ENCODE measurements at places on chromosomes 12 and 14.

DNA sequence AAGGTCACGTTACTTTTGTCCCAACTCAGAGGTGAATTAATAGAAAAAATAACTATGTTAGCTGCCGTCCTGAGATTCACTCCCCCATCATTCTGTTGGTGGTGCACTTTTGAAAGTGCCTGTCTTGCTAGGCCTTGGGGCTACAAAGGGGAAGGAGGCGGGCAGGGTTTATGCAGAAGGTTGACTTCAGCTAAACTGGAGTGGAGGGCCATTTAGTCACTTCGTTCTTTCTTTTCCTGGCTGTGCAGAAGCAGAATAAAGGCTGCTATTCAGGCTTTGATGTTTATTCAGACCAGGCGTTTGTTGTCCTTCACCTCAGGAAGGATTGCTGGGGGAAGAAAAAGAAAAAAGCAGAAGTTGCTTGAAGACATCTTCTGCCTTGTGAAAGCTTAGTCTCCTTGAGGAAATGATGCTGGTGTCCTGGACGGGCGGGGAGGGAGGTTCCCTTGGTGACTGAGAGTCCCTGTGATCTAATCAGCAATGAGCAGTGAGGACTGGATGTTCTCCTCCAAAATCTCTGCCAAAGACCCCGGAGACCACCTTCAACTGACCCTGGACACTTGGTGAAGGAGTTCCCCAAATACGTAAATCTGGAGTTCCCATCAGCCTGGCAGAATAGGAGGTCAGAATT lies 4.0 kb downstream of the GLT1D1 start:
- DNase-seq = no peak

GRCh38 chr12:116544656-116545055 lies 14.5 kb upstream of the MAP1LC3B2 start:
- DNase-seq = no peak

- DNase-seq = no peak
Observed at GRCh38 chr12:30286345-30286926, 409.2 kb downstream of the IPO8 start.

DNA sequence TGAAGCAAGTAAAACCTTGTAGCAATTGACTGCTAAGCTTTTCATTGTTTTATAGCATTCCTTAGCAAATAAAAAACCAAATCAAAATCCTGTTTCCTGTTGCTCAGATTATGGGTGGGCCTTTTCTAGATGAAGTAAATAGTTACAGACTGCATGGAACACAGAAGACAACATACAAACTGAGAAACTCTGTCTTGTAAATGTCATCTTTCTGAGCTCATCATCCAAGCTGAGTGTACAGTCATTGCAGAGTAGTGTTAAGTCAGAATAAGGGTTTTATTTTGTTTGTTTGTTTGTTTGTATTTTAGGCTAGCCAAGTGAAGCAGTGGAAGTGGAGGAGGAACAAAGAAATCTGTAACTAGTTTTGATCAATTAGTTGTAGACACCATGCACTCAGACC lies 24.4 kb upstream of the BTG1 start:
- no peak for DNase-seq

GRCh38 chr14:66003082-66003730 lies 483.0 kb upstream of the CCDC196 start:
- no peak for DNase-seq

GRCh38 chr12:102314821-102315220 lies 117.2 kb upstream of the PMCH start:
- no peak for DNase-seq

DNA sequence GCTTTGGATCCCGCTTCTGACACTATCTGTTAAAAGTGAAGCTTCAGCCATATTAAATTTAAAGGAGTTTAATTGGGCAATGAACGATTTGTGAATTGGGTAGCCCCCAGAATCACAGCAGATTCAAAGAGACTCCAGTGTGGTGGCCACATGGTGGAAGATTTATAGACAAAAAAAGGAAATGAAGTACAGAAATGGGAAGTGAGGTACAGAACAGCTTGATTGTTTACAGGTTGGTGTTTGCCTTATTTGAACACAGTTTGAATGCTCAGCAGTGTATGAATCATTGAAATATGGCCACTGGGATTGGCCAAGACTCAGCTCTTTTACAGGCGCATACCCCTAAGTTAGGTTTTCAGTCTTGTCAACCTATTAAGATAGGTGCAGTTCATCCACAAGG lies 21.9 kb downstream of the CCDC91 start:
- DNase-seq = no peak

- no peak for DNase-seq
Observed at GRCh38 chr12:112096667-112097066, 11.9 kb downstream of the NAA25 start.

DNA sequence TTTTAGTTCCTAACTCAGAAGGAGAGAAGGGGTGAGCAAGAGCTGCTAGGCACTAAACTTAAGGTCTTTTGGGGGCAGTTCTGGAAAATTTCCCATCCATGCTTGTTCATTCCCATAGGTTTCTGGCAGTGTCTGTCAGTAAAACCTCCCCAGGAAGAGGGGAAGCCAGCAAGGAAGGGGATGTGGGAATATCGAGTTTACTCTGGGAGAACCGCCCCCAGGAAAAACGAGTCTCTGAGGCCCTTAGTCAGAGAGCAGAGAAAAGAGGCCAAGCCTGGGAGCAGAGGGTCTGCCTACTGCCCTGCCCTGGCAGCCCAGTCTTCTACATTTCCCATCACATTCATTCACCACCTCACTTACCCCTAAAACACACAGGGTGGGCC lies 55.9 kb downstream of the TMCC3 start:
- no peak for DNase-seq

GRCh38 chr14:94885481-94886155 lies 115.7 kb upstream of the GSC start:
- DNase-seq = no peak

- no peak for DNase-seq
Observed at GRCh38 chr12:102903337-102904007, 13.6 kb downstream of the PAH start.

- DNase-seq = no peak
Observed at GRCh38 chr12:109289004-109289403, 20.1 kb downstream of the FOXN4 start.
